ENCODE measurements at places on chromosomes 6 and 20. TPM values are rescaled to one million over a fixed set of nuclear protein-coding genes. Genes with fewer than 3 reads are reported as not detected.

PNPLA1 gene
- 0.19 TPM for total RNA-seq

GNRH2 gene
- total RNA-seq: not detected

- no peak for DNase-seq
These were observed 15.7 kb upstream of the DNAAF9 start for GRCh38 chr20:3423126-3423525.

DNA sequence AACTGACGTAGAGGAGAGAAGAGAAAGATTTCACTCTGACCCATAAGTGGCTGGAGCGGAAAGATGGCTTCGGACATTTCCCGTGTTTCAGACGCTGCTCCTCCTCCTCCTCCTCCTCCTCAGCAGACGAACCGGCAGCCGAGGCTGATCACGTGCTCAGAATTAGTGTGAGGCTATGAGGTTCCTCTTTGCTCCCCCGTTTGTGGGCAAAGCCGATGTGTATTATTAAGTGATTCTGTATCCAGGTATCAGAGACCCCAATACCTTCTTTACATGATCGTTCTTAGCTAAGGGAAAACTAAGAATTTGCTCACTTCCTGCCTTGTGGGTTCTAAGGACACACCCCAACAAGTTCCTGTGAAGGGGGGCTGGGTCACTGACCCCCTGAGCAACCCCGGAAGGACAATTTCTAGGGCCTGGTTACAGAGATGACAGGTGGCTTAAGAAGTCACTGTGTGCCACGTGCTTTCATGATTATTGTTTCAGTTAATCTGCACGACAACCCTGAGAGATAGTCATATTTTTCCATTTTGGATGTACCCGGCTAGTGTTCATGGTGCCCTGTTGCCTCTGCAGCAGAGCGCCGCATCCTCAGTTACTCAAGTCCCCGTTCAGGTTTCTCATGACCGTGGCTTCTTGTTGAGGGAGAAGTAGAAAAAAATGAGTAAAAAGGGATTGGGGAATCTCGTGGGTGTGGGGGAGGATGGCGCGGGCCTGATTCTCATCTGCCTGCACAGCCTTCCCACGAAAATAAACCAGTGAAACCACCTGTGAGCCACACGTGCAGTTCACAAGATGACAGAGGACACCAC lies 671.8 kb downstream of the QKI start:
- DNase-seq: no peak

GRCh38 chr6:143621876-143622605 lies 55.7 kb upstream of the PHACTR2 start:
- no peak for DNase-seq

GRCh38 chr6:158118886-158119285 lies 49.2 kb downstream of the SERAC1 start:
- no peak for DNase-seq

GRCh38 chr6:135600086-135600702 lies 102.7 kb upstream of the AHI1 start:
- no peak for DNase-seq

- DNase-seq: no peak
These were observed 365.6 kb downstream of the FARS2 start for GRCh38 chr6:5626727-5627426.

DNA sequence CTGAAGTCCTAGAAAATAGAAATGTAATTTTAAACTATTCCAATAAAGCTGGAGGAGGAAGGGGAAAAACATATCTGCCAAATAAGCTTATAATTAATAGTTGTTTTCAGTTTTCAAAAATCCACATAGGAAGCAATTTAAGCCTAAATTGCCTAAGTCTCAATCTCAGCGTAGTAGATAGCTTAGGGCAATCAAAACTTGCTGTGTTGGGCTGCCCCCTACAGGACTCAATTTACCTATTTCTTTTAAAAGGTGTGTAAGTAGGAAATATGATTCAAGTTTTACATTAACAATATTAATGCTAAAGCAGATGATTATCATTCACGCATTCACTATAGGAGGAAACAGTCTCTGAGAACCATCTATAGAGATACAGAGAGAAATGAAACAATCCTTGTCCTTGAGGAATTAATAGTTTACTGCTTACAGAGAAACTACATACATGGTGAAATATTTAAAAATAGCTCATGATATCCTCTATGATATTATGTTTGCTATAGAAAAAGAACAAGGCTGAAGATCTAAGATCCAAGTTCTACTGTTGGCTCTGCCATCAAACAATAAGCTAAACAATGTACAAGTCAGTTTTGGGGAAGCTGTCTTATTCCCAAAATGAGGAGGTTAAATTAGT lies 102.1 kb downstream of the ATG5 start:
- no peak for DNase-seq

- no peak for DNase-seq
These were observed 14.6 kb downstream of the TAGAP start for GRCh38 chr6:159030168-159030567.

Data from posterior vena cava (tissue), 2 donors.